ENCODE measurements at places on chromosomes 4 and X.

- DNase-seq = no peak
Measured at GRCh38 chr4:20091781-20092180, 159.9 kb upstream of the SLIT2 start.

DNA sequence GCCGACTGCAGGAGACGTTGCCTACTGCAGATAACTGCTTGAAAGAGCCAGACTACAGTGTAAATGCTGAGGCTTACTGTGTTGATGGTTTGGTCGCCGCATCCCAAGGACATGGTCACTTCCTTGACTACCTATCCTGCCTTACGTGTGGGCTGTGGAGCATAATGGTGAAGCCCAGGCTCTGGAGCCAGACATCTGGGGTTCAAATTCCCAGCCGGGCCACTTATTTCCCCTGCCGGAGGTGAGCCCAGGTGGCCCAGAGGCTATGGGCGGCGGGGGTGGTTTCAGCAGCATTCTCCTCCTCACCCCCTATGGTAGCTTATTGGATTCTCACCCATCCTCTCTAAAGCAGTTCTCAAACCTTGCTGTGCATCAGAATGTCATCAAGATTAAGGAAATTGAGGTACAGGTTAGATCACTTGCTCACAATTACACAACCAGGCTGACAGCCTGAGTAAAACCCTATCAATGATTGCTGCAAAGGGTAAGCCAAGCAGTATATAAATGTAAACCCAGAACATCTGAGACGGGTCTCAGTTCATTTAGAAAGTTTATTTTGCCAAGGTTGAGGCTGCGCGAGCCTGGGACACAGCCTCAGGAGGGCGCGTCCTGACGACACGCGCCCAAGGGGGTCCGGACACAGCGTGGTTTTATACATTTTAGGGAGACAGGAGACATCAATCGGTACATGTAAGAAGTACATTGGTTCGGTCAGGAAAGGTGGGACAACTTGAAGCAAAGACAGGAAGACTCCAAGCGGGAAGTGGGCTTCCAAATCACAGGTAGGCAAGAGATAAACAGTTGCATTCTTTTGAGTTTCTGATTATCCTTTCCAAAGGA lies 48.5 kb downstream of the EVC start:
- no peak for DNase-seq

GRCh38 chrX:110008011-110008635 lies 5.2 kb downstream of the TMEM164 start:
- no peak for DNase-seq

DNA sequence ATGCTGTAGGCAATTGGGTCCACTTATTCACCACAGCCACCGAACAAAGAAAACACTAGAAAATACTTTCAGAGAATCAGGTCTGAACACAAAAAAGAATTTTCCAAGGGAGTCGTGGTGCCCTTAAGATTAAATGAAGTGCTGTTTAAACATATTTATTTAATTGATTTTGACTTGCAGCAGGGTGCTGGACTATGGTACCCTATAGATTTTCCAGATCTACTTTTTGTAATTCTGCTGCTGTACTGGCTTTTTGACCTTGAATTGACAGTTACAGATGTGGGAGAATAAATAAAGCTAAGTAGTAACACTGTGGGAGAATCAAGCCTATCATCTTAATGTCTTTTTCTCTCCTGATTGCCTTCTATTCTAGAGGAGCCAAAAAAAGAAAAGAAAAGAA lies 735.3 kb upstream of the FTHL17 start:
- no peak for DNase-seq

DNA sequence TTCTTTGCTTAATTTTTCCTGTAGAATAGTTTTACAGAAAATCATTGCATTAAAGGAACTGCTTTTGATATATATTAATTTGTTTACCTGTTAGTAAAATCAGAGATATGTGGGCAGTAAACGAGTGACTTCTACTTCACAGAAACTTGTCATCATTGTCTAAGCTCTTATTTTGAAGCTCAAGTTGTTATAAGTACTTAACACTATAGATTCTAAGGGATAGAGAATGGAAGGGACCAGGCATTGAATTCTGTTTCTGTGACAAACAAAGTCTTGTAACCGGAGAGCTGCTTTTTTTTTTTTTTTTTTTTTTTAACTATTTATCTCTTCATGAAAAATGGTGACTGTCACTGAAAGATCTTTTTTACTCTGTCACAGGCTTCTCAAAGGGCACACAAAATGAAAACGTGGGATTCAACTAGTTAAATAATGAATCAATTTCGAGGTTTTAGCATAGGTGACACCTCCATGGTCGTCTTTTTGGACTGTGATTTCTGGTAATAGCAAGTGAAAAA lies 14.4 kb downstream of the STK26 start:
- DNase-seq = no peak

All from stimulated activated CD8-positive, alpha-beta memory T cell treated with anti-CD3 and anti-CD28 coated beads, Interleukin-7, amount 100 ng/mL, for 1 hour (primary cell).